A172 (cell line): ENCODE measurements at places on chromosomes 3 and 15.

DNA sequence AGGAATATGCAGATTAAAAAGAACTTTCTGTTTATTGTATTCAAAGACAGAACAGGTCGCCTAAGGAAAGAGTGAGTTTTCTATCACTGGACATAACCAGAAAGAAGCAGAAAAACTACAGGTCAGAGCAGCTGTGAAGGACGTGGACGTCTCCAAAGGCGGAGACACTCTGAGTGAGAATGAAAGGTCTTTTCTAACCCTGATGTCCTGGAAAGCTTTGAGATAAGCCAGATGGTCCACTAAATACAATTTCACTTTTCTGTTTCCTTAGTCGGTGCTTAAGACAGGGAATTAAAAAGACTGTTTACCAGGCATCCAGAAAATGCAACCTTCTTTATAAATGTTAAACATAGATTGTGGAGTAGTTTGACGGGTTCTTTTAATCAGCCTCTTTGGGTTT, 360.4 kb downstream of the FGF12 start:
- DNase-seq, result no peak

DNA sequence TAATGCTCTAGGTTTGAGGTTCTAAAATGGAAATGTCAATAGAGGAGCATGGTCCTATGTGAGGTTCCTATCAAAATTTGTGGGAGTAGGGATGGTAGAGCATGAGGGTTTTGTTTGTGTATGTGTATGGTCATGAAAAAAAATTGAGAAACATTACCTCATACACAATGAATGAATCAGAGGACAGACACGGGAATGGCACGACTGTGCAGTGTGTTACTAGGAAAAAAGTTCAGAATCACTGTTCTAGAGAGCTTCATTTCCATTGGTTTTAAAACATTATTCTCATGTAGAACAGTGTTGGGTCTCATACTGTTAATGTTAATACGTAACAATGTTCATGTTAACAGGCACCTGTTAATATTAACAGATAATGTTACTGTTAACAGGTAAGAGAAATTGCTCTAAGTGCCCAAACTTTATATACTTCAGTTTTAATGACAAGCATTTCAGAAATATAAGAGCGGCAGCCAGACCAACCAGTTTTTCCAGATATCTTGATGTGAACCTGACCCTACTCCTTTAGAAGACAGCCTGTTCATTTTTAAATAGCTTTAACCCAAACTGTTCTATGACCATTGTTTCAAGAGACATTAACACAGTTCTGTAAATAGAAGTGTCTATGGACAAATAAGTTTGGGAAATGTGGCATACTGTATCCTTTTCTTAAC, 48.0 kb downstream of the SLC15A2 start:
- no peak for DNase-seq

- no peak for DNase-seq
Measured at GRCh38 chr3:67018105-67018788, 20.1 kb downstream of the KBTBD8 start.

DNA sequence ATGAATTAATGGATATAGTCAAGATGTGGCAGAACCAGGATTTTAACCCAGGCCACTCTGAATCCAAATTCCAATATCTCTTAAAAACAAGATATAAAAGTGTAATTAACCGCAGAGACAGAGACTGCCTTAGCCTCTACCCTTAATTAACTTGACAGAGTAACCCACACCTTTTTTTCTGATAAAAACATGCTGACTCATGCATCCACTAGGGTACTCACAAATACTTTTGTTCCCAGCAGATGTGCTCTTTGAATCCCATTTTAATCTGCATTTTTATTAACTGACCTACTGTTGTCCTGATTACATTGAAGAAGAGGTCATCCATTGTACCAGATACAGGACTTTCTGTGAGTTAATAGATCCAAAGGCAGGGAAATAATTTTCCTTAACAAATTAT, 278.3 kb downstream of the CHL1 start:
- no peak for DNase-seq

GRCh38 chr3:178850450-178851190, 221.0 kb downstream of the ZMAT3 start:
- no peak for DNase-seq

GRCh38 chr3:171260466-171260865, 199.7 kb downstream of the TNIK start:
- DNase-seq, result no peak

DNA sequence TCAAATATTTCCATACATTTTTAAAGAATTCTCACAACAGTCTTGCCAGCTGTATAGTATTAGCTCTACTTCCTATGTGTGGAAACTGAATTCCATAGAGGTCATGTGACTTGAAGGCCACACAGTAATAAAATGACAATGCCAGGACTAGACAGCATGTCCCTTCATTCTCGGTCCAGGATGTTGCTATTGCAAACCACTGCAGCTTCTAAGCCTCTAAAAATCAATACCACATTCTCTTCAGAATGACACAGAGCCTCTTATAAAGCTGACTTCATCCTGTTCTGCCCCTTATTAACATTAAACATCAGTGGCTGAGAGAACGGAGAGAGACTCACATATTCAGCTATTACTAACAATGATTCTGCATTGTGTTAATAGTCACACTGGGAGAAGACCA, 240.3 kb upstream of the PEX5L start:
- DNase-seq, result no peak

GRCh38 chr15:51619331-51620035, 3.1 kb downstream of the DMXL2 start:
- no peak for DNase-seq

- DNase-seq, result no peak
Measured at GRCh38 chr15:31374986-31375385, 48.4 kb downstream of the KLF13 start.

DNA sequence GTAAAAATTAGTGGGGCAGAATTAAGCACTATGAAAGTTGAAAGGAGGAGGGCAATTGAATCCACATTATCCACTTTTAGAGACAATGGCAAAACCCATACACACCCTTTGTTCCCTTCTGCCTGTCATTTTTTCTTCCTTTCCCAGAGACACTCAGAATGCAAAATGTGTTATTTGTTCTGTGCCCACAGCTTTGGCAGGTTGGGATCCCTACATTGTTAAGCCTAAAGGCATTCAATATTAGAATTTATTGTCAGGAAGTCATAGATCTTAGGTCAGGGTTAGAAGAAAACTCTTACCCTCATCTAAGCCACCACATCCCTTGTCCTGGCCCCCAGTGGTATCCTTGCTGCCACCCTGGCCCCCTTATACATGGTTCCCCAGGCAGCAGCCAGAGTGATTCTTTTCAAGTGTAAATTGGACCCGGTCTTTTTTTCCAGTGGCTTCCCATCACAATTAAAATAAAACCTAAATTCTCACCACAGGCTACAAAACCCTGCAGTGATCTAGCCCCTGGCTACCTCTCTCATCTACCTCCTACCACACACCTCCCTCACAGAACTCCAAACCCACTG, 470.1 kb upstream of the ATP11B start:
- no peak for DNase-seq
